T1000 (cell line): ENCODE measurements at places on chromosomes 11 and 22.

DNA sequence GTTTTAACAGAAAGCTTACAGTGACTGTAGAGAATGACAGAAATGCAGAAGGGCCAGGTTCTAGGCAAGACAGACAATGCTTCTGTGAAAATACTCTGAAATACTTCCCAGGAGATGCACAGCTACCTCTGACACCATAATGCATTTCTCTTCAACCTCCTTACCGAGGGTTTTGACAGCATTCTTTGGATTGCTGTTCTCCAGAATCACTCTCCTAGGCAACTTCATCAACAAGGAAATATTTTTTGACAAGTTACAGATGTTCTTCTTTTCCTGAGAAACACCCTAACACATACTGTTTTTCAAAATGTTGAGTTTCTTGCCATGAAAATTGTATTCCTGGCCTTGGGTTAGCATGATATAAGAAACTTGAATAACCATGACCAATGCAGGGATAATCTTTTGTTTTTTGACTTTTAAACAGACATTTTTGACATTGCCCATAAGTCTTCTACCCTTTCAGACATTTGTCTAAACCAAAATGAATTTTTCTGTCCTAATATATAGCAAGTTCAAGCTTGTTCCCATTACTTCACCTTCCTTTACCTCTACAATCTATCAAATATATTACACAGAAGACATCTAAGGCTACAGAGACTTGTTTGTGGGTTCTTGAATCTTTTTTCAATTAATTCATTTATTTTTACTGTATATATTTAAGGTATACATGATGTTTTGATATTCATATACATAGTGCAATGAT is 108.1 kb downstream of the CCDC34 start:
- DNase-seq = no peak

DNA sequence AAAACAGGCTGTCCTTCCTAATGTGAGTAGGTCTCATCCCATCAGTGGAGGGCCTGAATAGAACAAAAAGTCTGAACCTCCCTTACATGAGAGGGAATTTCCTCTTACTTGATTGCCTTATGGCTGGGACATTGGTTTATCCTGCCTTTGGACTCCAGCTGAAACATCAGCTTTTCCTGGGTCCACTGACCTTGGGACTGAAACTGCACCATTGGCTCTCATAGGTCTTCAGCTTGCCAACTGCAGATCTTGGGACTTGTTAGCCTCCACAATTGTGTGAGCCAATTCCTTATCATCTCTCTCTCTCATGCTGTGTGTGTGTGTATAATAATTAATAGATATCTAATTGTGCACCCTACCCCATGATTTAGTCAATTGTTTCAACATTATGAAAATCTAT is 375.3 kb upstream of the DDI1 start:
- DNase-seq = no peak

DNA sequence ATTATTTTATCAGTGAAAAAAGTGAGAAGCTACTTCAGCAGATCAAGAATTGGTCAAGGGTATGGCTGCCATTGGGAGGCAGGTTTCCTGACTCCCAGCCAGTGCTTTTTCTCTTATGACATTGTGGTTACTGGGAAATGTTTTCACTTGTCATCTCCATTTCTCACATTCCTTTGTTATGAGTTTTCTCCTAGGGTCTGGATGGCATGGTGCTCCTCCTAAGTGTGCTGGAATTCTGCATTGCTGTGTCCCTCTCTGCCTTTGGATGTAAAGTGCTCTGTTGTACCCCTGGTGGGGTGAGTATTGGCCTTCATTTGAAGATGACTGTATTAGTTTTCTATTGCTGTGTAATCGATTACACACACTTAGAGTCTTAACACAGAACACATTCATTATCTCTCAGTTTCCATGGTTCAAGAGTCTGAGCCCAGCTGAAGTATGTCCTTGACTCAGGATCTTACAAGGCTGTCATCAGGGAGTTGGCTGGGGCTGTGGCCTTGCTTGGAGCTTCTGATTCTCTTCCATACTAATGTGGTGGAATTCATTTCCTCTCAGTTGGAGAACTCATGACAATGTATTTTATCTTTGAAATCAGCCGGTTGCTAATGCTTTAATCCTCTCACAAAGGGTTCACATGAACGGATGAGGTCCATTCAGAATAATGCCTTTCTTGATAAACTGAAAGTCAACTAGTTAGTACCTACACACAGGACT is 21.0 kb upstream of the MS4A6E start:
- no peak for DNase-seq

- DNase-seq = no peak
Measured at GRCh38 chr11:86571273-86571948, 101.0 kb downstream of the ME3 start.

- no peak for DNase-seq
Measured at GRCh38 chr11:335779-336658, 15.4 kb upstream of the IFITM3 start.

GRCh38 chr11:109697140-109697843 is 275.3 kb downstream of the C11orf87 start:
- no peak for DNase-seq
